ENCODE measurements at places on chromosomes 5 and 9. TPM values are rescaled to one million over a fixed set of nuclear protein-coding genes. Genes with fewer than 3 reads are reported as not detected.
A peak's percentile ranks its signal among the peaks of the same experiment; 100 is the strongest.

GRCh38 chr9:130681769-130682420 lies 11.7 kb upstream of the EXOSC2 start:
- DNase-seq, result peak; percentile 29

- DNase-seq, result no peak
Measured at GRCh38 chr5:33829430-33829829, 62.4 kb downstream of the ADAMTS12 start.

DNA sequence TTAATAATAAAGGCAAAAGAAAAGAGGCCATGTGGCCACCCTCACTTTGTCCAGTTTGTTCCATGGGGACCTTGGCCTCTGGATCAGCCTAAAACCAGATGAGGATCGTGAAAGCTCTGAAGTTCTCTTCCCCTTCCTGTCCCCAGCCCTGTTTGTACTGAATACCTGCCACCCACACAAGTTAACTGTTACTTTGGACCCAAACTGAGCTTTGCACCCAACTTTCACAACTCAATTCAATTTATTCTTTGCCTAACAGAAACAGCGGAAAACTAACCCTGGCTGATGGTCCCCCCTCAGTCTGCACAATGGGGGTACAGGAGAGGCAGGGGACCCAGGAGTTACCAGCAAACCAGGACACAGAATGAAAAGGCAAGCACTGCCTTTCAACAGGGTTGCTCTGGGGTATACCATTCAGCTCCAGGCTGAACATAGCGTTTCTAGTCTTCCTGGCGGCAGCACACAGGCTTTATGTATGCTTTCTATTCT lies 28.2 kb downstream of the ABCA1 start:
- DNase-seq, result no peak

DNA sequence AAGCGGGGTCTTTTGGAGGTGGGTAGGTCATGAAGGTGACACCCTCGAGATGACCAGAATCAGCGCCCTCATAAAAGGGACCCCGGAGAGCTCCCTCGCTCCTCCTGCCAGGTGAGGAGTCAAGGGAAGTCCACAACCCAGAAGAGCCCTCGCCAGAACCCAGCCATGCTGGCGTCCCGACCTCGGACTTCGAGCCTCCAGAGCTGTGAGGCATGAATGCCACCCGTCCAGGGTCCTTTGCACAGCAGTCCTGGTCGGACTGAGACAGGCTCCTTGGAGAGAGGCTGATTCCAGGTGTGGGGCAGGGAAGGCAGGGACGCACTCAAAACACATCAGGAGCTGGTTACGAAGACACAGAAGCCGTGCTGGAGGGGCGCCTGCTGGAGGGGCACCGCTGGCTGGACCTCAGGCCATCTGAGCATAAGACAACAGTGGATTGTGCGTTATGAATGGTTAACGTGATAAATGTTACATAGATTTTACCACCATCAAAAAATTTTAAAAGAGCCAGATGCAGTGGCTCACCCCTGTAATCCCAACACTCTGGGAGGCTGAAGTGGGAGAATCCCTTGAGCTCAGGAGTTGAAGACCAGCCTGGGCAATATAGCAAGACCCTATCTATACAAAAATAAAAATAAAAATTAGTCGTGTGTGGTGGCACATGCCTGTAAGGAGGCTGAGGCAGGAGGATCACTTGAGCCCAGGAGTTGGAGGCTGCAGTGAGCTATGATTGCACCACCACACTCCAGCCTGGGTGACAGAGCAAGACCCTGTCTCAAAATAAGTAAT lies 5.7 kb upstream of the CLIC3 start:
- no peak for DNase-seq

GRCh38 chr9:87497604-87498045 lies at the start of gene DAPK1:
Gene DAPK1, plus strand, starts transcription at chr9:87497867. Its CDS starts 1,211 bp downstream, at chr9:87499078.
- DNase-seq, result peak; percentile 66

- DNase-seq, result peak; percentile 18
Measured at GRCh38 chr5:180259260-180259611, 32.6 kb downstream of the MAPK9 start.

- peak; percentile 31 for DNase-seq
Measured at GRCh38 chr9:35311891-35312639, 150.3 kb downstream of the UNC13B start.

DNA sequence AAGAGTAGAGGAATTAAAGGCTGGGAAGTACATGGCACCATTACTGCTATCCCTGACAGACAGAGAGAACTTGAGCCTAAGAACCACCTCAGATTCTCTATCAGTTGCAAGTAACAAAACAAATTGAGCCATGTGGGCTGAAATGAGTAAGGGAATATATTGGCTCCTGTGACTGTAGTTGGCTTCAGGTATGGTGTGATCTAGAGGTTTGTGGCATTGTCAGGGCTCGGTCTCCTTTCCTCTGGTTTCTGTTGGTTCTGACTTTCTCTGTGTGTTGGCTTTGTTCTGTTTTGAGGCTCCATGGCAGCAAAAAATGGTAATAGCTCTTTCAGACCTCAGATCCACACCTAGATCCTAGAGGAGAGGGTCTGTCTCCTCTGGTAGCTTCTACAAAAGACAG lies 5.7 kb downstream of the GALNT10 start:
- DNase-seq, result no peak

Gene MTAP
- 43.4 TPM for total RNA-seq

Gene ALG2
- total RNA-seq, result 76.9 TPM

Gene DMRTA1
- total RNA-seq, result 3.1 TPM

DNA sequence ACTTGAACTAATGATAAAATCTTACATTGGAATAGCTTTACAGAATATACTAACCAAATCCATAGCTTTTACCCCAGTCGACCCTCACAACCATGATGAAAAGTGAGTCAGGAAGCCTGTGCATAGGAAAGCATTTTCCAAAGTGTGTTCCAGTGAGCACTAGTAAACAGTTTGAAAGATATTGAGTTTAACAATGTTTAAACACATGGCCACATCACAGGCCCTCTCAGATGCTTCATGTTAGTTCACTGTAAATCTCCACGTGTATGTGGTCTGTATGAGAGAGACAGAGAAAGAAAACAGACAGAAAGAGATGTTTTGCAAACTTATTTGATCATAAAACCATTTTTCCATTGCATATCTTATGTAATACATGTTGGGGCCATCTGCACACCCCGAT lies 27.0 kb downstream of the PRUNE2 start:
- DNase-seq, result no peak

DNA sequence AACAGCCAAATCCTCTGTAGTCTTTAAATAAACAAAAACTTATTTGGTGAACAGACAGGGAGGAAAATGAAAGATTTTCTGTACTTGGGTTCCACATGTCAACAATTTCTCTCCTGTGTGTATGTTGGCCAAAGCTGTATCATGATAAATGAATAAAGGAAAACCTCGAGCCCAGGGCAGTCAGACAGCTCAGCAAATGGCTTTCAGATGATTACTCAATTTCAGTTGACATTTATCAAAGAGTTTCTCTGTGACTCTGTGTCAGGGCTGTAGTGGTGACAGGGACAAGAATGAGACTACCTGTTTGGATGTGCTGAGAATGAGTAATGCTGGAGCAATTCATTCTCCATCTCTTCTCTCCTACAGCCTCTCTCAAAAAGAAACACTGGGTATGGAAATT lies 45.7 kb upstream of the PTGS1 start:
- peak; percentile 48 for DNase-seq

DNA sequence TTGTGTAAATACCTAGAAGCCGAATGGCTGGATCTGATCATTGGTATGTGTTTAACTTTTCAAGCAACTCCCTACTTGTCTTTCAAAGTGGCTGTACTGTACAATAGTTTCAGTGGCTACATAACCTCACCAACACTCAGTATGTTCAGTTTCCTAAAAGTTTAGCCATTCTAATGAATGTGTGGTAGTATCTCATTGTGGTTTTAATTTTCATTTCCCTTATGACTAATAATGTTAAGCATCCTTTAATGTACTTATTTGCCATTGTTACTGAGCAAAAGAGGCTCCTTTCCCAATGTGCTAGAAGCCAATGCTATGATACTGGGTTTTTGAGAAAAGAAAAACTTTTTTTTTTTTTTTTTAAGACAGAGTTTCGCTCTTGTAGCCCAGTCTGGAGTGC lies 27.8 kb upstream of the ALDOB start:
- DNase-seq, result peak; percentile 72

Data from M059J (cell line).